PC-9 (cell line): ENCODE measurements at places on chromosomes 6 and 20. TPM values are rescaled to one million over a fixed set of nuclear protein-coding genes. Genes with fewer than 3 reads are reported as not detected.

- DNase-seq: no peak
Measured at GRCh38 chr6:107118976-107119375, 3.7 kb upstream of the BEND3 start.

GRCh38 chr6:16329233-16329632 is 90.8 kb downstream of the GMPR start:
- DNase-seq: no peak

GRCh38 chr6:9482030-9482738 is 932.7 kb downstream of the TFAP2A start:
- peak; percentile 83 for DNase-seq

DNA sequence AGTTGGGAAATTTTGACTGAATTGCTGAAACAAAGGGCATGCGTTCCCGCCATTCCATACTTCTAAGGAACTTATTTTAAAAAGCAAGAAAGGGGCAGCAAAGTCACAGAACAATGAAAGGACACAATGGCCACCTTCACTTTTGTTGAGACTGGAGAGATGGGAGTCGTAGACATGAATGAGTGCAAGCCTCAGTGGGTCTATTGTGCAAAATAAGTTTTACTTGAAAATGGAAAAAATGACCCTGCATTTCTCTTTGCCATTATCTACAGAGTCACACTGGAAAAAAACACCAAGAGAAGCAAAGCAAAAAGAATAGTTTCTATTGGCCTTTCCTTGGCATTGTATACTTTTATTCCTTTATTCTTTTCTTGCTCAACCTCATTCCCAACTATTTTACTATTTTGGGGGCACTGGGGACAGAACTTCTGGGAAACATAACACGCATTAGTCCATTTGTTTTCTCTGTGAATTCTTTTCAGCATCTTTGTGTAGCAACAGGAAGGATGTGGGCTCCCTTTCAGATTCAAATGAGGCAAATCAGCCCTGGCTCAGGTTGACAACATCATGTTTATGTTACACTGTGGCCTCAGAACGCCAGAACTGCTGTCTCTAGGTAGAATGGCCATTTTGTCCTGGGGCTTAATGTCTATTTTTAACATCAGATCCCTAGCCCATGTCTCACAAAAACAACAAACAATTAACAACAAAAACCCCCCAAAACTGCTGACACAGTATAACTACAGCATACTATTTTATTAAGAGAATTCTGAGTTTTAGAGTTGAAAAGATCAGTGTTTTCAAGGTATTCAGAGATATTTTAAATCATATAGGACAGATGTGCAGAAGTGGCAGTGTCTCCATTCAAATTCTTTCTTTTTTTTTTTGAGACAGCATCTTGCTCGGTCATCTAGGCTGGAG is 122.2 kb downstream of the FYN start:
- no peak for DNase-seq

DNA sequence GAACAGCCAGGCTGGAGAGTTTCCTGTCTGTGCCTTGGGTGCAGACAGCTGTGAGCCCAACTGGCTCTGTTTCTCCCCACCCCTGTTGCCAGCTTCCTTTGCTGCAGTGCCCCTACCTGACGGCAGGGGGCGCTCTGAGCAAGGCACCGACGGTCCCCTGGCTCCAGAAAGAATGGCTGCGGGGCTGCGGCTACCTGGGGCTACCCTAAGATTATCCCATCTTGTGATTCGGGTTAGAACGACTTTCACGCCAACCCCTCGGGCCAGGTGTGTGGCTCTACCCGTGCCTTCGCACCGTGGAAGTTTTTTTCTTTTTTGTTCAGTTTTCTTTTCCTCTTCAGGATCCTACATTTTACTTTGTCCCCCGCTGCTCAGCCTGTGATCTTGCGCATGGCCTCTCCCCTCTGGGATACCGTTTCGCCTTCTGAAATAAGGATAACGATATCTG is 33.4 kb upstream of the AAR2 start:
- DNase-seq: no peak

GRCh38 chr20:39668038-39668437 is 705.9 kb downstream of the DHX35 start:
- no peak for DNase-seq

GRCh38 chr6:44122801-44123200 is 4.5 kb downstream of the MRPL14 start:
- no peak for DNase-seq

The LPA gene
- total RNA-seq: not detected in 2 replicates

The MEP1A gene
- total RNA-seq: not detected in 2 replicates
